ENCODE measurements at places on chromosomes 12 and 14.

GRCh38 chr12:104272938-104273337 is 30.6 kb upstream of the EID3 start:
- no peak for DNase-seq

- no peak for DNase-seq
Observed at GRCh38 chr12:111578276-111578970, 20.7 kb downstream of the ATXN2 start.

DNA sequence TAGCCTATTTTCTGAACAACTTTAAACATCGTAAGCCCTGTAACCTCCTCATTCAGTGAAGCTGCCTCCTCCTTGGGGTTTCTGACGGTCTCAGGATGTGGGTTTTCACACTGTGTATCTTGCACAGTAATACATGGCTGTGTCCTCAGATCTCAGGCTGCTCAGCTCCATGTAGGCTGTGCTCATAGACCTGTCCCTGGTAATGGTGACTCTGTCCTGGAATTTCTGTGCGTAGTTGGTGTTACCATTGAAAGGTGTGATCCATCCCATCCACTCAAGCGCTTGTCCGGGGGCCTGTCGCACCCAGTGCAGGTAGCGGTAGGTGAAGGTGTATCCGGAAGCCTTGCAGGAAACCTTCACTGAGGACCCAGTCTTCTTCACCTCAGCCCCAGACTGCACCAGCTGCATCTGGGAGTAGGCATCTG is 980.5 kb downstream of the TMEM121 start:
- no peak for DNase-seq

- peak; percentile 36 for DNase-seq
Observed at GRCh38 chr12:53190108-53190729, 9.5 kb upstream of the CSAD start.

- no peak for DNase-seq
Observed at GRCh38 chr12:4091016-4091743, 182.4 kb upstream of the CCND2 start.

- no peak for DNase-seq
Observed at GRCh38 chr14:73492043-73492552, 1.4 kb downstream of the RIOX1 start.

- no peak for DNase-seq
Observed at GRCh38 chr14:86766469-86766868, 1226.5 kb downstream of the GALC start.

GRCh38 chr12:57893431-57894353 is 47.2 kb upstream of the CTDSP2 start:
- no peak for DNase-seq

DNA sequence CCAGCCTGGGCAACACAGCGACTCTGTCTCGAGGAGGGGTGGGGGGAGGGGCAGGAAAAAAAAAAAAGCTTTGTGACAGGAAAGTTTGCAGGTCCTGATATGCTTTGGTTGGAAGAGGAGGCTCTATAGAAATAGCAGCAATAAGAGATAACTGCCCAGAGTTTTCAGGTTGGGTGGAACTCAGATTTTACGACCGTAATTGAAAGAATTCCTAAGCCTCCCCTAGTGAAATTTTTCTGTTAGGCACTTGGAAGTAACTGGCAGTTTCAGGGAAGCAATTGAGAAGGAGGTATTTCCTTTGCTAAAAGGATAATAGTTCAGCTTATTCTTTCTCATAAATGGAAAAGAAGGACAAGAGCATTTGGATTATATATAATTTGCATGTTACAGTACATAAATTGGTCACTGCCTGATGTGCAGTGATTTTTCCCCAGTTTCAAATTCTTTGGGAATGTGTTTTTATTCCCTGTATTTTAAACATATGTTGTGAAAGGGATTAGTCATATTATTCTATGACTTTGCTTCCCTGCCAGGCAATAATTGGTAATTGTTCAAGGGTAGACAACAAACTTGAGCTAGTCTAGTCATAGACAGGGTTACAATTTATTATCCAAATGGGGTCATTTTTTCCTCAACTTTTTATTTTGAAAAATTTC is 452.8 kb downstream of the AEBP2 start:
- no peak for DNase-seq

DNA sequence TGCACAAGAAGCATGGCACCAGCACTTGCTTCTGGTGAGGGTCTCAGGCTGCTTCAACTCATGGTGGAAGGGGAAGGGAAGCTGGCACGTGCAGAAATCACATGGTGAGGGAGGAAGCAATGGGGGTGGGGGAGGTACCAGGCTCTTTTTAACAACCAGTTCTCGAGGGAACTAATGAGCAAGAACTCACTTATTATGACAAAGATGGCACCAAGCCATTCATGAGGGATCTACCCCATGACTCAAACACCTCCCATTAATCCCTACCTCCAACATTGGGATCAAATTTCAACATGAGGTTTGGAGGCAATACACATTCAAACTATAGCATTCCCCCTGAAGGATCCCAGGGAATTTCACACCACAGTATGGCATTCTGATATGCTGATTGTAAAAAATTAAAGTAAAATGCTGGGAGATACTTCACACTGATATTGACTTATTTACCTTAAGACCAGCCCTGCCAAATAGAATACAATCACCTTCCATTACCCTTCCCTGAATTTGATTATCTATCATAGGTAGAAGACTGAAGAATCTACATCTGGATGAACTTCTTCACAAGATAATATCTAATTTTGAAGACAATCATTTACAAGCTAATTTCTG is 201.7 kb upstream of the PLXNC1 start:
- no peak for DNase-seq

- DNase-seq: no peak
Observed at GRCh38 chr14:90678420-90678819, 137.8 kb downstream of the TTC7B start.

GRCh38 chr12:104011253-104011652 is 38.7 kb downstream of the GLT8D2 start:
- DNase-seq: no peak

GRCh38 chr12:45415393-45415817 is 199.5 kb downstream of the ANO6 start:
- DNase-seq: no peak

DNA sequence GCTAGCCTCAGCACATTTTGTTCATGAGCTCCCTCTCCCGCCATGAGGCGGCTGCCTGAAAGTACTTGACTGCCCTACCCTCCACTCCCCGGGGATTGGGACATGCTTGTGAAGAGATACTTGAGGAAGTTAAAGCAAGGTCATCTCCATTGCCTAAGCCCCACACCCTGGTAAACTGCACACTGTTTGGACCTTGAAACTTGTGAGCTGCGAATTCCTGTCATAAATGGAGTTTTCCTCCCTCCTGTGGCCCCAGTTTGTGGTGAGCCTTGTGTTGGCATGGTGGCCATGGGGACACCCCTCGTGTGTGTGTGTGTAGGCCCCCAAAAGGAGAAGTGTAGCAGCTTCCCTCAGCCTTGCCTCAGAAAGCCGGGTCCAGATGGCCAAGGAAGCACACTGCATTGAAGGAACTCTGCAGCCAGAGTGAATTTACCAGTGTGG is 395.5 kb downstream of the ZFP36L1 start:
- DNase-seq: no peak

GRCh38 chr12:64147875-64148274 is 74.2 kb downstream of the KICS2 start:
- no peak for DNase-seq

- no peak for DNase-seq
Observed at GRCh38 chr12:3668479-3669165, 84.3 kb downstream of the CRACR2A start.

DNA sequence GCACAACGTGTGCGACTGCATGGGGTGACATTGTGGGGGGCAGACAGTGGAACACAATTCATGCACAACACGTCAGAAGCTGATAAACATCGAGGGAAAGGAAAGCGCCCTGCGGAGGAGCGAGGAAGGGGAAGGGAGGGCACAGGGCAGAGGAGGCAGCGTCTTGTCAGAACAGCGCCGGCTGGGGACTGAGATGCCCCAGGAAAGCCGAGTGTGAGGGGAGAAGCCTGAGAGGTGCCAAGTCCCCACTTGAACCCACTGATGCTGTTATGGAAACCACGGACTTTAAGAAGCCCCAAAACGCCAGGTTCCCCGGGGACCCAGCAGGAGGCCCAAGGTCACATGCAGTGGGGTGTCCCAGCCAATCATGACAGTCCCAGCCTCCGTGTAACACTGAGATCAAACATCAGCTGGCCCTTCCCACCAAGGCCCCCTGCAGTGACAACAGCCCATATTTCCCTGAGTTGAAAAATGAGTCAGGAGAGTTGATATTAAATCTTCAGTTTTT is 70.0 kb downstream of the GALNT9 start:
- no peak for DNase-seq

DNA sequence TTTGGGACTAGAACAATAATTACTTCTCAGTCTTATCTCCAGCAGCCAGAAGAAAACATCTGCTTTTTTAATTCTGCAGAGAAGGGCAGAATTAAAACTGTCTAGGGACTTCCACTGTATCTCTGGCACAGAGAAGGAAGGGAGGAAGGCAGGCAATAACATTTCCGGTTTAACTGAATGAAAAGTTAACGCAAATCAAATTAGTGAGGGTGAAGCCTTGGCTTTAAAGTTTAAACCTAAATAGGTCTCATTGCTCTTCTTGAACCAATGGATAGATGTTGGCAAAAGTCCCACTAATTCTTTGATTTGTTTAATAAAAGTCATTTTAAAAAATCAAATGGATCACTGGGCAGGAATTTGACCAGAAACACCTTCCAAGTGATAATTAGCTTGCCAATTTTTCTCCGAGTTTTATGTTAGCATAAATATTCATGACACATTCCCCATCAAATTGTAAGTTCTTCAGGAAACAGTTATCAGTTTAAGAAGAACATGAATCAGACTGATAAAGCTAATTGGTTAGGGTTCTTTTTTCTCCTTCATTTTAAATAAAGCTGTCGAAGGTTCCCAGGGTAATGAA is 181.9 kb downstream of the SLC15A5 start:
- no peak for DNase-seq

DNA sequence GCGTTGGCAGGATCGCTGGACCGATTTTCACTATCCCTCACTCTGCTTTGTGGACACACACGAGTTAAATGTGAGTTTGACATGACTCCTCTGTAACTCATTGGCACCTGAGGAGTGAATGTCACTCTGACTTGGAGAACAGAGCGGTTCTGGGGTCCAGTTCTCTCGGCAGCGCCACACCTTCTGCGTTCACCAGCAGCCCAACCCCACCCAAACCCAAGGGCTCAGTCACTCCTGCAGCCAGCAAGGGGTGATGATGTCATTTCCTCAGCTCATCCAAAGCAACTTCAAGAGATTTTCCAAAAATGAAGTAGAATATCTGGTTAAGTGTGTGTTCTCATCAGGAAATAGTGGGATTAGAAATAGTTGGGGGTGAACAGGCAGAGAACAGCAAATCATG is 36.3 kb downstream of the ADGRD1 start:
- DNase-seq: no peak

GRCh38 chr12:106106061-106106566 is 32.6 kb downstream of the NUAK1 start:
- no peak for DNase-seq

- DNase-seq: no peak
Observed at GRCh38 chr14:93906341-93907329, 20.5 kb upstream of the FAM181A start.

GRCh38 chr12:12178559-12178958 is 88.3 kb downstream of the LRP6 start:
- no peak for DNase-seq

GRCh38 chr14:53432378-53432802 is 279.3 kb upstream of the DDHD1 start:
- no peak for DNase-seq

DNA sequence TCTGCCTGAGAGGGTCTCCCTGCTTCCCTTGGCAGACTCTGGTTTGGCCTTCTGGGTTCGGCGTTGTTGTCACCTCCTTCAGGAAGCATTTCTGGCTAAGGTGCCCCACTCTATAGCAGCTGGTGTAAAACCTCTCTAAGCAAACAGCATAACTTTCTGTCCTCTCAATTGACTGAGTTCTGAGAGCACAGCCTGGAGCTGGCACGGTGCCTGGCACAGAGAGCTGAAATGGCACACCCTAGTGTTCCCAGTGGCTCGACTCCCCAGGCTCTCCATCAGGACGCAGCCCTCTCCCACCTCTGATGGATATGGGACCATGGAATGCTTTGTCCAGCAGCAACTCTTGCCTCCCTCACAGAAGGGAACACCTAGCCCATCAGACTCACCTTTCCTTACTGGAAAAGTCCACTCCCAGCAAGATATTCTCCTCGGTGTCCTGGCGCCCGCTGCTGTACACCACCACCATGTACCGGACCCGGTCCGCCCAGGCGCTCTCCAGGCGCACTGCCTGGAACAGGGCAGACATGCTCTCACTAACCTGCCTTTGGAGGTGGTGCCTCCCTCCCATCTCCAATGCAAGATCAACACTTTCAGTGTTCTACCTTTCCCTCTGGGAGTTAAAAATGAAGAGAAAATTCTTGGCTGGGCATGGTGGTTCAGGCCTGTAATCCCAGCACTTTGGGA is 40.6 kb downstream of the SSH1 start:
- no peak for DNase-seq

DNA sequence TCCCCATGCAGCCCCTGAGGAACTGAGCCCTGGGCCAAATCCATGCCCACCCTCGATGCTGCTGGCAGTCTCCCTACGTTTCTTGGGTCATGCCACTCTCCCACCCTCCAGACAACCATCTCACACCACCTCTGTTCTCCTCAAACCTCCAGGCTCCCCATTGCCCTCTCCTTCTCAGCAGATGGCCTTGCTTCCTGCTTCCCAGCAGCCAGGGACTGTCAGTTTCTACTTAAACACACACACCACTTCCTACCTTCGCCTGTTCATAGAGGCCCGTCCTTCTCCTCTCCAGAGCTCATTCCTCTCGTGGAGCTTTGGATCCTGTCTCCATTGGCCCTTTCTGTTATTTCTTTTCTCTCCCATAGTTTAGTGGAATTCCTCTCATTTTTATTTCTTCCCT is 27.1 kb downstream of the ZNF664 start:
- no peak for DNase-seq

DNA sequence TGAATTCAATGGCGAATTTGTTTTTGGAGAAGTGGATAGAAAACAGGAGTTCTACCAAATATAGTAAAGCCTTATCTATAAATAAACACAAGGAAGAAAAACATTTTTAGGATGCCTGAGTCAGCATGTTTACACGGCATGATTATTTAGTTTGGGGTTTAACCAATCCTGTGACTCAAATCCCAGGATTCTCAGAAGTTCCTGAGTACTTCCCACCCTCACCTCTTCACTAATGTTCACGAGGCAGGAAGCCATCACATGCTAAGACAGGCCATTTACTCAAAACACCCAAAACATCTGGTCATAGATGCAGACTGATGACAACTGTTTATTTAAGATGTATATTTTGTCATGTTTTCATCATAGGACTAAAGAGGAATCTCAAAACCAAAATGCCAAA is 3.4 kb upstream of the GLRX5 start:
- no peak for DNase-seq

DNA sequence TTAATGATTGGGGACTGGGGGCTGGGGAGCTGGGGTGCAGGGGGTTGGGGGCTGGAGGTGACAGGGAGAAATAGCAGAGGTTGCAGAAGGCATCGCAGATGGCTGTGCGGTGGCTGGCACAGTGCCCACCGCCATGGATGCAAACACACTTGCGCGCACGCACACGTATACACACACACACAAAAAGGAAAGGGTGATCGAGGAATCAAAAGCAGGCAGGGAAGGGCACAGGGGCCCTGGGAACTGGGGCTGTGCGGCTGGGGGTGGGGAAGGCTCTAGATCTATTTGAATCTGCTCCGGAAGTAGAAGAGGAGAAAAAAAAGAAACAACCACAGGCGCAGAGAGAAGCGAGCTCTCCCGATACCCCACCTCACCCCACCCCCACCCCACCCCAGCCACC is 39.4 kb downstream of the ZFHX2 start:
- no peak for DNase-seq

- DNase-seq: no peak
Observed at GRCh38 chr12:65098364-65098763, 22.7 kb downstream of the WIF1 start.

- no peak for DNase-seq
Observed at GRCh38 chr14:57199921-57200320, 68.8 kb downstream of the EXOC5 start.

All from activated CD4-positive, alpha-beta T cell treated with anti-CD3 and anti-CD28 coated beads for 1 hour (primary cell).